ENCODE measurements at places on chromosomes 7 and 10.

DNA sequence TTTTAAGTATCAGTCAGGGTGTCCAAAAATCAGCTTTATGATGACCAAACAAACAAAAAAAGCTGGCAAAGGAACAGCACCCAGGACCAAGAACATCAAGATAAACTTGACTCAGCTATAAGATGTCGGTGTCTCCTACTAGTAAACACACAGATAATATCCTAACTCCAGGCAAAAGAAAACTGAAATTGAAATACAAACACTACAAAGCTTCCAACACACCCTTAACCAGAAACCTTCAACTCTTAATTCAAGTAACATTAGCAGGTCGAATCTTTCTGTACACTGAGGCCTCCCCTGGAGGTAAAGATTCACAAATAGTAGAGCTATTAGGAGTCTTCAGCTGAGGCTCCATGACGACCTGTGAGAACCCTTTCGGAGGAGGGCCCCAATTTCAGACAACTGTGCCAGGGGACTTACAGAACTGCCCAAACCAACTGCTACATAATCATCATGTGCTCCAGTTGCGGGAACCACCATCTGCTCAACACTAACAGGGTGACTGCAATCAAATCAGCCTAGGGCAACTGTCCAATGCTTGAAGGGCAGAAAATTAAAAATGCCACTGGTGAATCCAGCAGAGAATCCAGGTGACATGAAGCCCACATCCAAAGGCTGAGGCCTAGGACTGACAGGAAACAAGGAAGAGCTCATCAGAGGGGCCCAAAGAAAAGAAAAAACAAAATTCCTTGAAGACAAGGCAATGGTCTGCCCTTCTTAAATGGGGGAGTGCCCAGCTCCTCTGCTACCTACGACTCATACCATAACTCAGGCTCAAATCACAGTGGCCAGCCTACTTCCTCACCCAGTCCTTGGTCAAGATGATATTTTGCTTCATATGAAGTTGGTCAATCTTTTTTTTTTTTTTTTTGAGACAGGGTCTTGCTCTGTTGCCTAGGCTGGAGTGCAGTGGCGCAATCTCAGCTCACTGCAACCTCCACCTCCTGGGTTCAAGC, 20.0 kb downstream of the XPNPEP1 start:
- no peak for DNase-seq

- no peak for DNase-seq
Measured at GRCh38 chr7:74573512-74573911, 84.0 kb upstream of the GTF2I start.

- DNase-seq, result no peak
Measured at GRCh38 chr7:133294234-133294633, 41.4 kb downstream of the EXOC4 start.

DNA sequence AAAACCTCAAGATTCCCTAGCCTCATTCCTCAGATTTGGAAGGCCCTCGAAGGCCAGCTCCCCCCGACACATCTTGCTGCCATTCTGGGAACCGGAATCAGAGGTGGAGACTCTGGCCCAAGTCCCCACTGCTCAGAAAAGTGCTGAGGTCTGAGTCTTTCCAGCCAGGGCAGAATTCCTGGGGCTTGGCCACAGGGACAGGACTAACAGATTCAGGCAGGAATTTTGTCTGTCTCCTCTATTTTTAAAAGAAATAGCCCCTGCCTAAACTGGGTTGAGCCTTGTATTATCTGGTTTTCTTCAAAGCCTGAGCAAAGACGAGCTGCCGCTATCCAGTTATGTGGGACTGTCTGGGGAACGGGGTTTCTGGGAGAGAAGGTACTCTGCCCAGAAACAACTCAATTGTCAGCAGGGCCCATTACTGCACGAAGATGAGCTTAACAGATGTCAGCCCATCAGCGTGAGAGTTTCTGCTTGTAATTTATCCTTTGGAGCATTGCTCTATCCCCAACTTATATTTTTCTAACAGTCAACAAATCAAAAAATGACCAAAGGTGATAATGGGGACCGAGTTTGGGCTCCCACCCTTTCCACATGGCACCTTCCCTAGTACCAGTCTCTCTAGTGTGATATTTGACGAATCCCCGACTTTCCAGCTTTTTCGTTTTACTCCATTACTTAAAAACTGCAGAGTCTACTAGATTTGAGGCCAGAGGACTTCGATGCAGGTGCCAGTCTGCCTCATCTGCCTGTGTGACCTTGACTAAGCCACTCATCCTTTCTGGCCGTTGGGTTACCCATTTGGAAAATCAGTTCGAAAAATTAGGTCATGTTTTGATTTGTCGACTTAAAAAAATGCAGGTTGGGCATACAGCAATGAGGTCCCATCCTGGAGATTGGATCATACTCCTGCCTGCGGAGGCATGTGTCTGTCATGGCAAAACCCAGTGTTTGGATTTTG, 110.9 kb downstream of the WDR11 start:
- no peak for DNase-seq

DNA sequence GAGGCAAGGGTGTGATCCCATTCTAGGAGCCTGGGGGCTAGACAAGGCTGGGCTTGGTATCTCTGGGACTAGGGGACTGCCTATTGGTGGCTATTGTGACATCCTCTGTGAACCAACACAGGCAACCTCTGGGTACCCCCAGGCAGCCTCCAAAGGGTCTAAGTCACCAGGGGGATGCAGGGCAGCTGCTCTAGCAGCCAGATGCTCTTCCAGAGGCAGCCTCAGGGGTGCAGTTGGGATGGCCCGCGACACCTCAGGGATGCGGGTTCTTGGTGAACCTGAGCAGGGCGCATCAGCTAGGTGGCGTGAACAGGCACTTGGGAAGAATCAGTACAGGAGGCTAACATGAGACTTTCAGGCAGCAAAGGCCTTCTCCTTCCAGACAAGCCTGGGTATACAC, 1.6 kb upstream of the TMEM120A start:
- DNase-seq, result no peak

GRCh38 chr7:127177156-127177555, 75.6 kb downstream of the GRM8 start:
- no peak for DNase-seq

- DNase-seq, result no peak
Measured at GRCh38 chr10:52056291-52056690, 257.8 kb upstream of the DKK1 start.

- DNase-seq, result no peak
Measured at GRCh38 chr10:95121904-95122303, 52.6 kb upstream of the CYP2C8 start.

- no peak for DNase-seq
Measured at GRCh38 chr7:36312064-36312914, 77.4 kb upstream of the ANLN start.
